Hepatic stellate cell (primary cell): ENCODE measurements at places on chromosomes 4 and X.

- no peak for DNase-seq
These were observed 85.6 kb upstream of the KIT start for GRCh38 chr4:54572152-54572542.

DNA sequence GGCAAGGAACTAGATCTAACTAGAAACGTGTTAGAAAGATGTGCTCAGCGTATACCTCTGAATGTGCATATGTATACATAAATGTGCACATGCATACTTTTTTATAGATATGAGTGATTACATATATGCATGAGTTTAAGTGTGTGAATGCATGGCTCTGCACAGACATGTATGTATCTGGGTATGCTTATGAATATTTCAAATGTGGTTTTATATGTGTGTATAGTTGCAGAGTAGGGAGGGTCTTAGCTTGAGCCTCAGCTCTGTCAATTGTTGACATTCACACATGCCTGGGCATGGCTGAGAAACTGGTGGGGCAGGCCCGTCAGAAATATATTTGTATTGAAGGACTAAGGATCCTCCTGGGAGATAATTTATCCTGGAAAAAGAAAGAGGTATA, 31.1 kb downstream of the RAP2C start:
- DNase-seq = no peak

- peak; percentile 60 for DNase-seq
These were observed 140.3 kb upstream of the PGRMC2 start for GRCh38 chr4:128427832-128428366.

DNA sequence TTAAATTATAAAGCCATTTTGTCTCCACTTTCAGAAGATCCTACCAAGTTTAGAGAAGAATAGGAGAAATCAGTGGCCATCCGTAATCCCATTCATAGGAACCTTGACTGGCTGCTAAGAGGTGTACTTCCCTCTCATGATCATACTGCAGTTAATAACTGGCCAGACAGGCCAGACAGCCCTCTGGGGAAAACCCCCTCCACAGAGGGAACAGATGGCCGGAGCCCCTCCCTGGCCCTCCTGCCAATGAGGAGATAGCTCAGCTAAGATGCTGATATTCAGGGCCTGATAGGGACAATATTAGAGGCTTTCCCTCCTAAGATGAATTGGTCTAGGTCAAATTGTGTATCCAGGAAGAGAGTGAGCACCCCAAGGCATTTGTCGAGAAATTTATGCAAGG, 200.0 kb upstream of the MAOA start:
- no peak for DNase-seq

GRCh38 chrX:136540226-136540625, 8.2 kb downstream of the VGLL1 start:
- DNase-seq = no peak

DNA sequence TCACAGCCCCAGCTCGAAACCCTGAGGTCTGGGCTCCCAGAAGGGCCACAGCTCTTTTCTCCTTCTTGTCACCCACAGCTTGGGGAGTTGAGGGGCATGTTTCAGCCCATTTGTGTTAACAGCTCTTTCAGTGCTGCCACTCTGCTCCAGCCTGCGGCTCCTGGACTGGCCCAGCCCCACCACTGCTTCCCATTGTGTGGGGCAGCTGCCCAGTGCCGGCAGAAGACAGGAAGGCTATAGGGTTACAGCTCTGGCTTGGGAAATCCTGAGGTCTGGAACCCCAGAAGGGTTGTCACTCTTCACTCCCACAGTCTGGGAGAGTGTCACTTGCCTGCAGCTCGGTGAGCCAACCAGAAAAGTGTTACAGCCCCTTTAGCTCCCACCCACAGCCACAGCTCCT, 7.0 kb upstream of the HNRNPD start:
- no peak for DNase-seq

GRCh38 chrX:12791257-12792228, at the start of gene PRPS2:
Gene PRPS2 (plus strand): TSS chrX:12791412. CDS start chrX:12791498, 86 bp downstream.
- DNase-seq = peak; percentile 64

DNA sequence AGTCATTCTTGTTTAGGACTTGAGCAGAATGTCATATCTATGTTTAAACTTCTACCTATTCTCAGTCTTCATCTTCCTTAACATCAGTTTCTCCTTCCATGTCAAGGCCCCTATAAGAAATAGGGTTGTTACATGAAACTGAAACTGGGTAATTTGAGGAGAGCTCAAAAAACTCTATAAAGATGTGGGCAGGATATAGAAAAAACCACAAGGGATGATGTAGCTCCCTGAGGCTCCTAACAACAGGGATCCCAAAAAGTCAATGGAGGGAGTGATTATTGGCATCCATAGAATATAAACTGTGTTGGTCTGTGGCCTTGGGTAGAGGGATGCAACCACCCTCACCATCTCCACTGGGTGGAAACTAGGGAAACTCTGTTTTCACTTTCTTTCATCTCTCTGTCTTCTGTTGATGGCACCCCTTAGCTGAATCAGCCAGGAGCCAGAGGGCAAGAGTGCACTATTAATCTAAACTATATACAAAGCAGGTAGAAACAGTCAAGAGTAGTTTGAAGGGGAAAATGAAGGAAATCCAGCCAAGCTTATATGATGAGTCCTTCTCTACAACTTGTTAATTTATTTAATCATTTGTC, 27.6 kb downstream of the C4orf54 start:
- DNase-seq = no peak
